HTR-8/SVneo (cell line): ENCODE measurements at places on chromosomes 12 and 14.

GRCh38 chr14:105999361-106000028, 473.1 kb downstream of the TMEM121 start:
- no peak for DNase-seq

DNA sequence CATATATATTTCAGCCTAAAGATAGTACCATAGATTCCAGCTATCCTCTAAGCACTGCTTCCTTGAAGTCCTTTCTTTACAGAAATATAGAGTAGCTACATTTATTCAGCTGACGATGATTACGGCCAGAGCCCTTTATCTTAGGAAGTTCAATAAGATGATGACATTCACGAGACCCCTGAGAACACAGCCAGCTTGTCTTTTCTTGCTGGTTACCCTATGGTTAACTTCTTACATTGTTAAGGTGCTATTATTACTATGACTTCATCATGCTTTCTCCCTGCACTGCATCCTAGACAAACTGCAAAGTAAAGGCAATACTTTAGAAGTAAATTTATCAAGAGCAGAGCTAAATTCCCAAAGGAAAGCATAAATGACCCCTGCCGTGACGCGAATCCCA, 214.4 kb upstream of the LRFN5 start:
- DNase-seq, result no peak

DNA sequence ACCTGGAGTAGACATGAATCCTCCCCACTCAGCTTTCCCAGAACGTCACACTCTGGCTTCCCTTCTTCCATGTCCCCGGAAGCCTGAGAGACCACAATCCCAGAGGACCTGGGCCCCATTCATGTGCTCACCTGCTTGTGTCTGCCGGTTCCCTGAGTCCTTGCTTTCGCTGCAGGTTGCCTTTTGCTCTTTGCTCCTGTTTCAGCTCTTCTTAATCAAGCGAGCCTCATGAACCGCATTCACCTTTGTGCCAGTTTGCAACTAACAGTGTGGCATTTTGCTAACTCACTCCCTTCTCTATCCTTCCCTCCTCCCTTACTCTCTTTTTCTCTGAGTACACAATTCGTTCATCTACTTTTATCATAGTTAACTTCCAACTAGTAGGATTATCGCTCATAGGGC, 23.1 kb downstream of the ENTPD5 start:
- DNase-seq, result no peak

DNA sequence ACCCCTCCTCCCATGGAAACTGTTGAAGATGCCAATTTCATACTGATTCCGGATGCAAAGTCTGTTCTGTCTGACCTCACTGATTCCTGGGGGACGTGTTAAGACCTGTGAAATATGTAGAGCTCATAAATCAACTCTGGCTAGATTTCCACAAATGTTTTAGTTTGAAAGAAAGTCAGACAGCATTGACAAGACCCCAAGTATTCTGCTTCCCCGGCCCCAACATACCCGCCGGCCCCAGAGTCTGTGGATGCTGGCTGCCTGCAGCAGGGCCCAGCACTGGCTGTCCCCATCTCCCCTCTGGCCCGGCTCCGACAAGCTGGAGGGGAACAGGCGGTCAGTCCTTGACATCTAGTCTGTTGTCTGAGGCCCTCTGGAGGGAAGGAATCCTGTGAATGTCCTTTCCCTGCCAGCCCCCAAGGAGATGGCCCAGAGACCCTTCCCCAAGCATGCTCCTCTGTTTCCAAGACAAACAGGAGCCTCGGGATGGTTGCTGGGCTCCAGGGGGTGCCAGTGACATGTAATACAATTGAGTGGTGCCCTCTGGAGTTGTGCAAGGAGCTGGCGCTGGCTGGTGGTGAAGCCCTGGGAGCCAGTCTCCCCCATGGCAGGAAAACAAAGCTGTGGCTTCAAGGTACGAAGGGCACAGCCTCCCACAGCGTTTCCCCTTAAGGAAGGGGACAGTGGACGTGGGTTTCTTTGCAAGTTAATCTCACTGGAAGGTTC, 22.3 kb downstream of the FBLN5 start:
- DNase-seq, result no peak

DNA sequence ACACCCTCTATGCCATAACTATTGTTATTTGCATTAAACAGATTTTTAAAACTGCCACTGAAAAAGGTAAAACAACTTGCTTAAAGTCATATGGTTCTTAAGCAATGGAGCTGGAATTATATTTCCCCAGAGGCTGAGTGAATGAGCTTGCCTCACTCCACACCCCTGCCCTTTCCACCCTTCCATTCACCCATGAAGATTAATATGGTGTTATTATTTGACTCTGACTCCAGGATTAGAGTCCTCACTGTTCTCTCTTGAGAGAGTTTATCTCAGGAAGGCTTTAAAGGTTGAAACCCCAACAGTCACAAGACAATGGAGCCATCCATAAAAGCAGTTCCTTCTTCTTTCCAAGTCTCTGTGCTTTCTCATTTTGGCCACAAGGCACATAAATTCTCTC, 84.9 kb downstream of the RTN1 start:
- DNase-seq, result no peak

GRCh38 chr14:60273956-60274355, 24.9 kb downstream of the PPM1A start:
- DNase-seq, result no peak

- DNase-seq, result no peak
Observed at GRCh38 chr14:73262427-73263183, 25.3 kb downstream of the PAPLN start.

DNA sequence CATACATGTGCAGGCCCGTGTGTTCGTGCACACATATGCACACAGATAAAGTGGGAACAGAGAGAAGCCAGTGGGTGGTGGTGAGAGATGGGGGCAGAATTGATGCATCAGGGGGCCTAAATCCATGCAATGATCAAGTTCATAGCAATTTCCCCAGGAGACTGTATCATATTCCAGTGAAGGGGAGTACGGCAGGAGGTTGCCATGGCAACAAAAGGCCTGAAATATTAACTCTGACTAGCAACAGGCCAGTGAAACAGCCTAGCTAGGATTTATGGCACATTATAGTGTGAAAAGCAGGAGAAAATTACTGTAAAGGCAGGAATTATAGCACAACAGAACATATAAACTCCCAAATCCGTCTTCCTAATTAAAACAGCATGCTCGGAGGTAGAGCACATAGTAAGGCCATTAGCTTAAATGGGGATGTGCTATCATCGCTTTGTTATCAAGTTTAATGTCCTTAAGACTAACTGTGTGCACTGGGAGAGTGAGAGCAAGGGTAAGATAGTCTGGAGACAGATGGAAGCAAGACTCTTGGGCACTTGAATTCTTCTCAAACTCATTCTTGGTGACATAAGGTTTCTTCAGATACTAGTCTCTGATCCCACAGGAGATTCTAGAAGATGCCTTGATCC, 806.3 kb downstream of the DIO2 start:
- DNase-seq, result no peak

DNA sequence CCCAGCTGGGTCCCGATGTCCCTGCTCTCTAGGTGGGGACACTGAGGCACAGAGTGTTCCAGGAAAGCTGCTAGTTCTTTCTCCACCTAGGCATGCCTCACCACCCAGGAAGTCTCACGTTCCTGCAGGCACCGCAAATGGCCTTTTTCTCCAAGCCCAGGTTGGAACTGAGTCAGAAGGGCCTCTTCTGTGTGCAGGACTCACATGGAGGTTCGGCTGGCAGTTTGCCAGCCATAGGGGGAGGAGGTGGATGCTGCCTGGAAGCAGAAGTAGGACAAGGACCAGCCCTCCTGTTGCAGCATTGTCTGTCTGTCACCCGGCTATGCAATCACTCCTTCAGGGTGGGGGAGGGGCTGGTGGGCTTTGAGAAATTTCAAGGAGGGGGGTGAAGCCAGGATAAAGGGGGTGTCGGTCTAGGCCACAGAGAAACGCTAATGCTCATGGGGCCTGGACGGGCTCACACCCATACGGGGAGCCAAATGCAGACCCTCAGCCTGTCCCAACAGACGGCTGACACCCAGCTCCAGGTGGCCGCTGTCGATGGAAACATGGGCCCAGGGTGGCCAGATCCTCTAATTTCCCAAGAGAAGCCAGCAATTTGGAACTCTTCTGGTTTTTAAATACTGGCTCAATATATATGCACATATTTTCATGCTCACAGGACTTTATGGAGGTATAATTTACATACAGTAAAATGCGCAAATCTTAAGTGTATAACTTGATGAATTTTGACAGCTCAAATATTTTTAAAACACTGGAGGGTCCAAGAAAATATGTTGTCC, 120.5 kb downstream of the PHETA1 start:
- no peak for DNase-seq

DNA sequence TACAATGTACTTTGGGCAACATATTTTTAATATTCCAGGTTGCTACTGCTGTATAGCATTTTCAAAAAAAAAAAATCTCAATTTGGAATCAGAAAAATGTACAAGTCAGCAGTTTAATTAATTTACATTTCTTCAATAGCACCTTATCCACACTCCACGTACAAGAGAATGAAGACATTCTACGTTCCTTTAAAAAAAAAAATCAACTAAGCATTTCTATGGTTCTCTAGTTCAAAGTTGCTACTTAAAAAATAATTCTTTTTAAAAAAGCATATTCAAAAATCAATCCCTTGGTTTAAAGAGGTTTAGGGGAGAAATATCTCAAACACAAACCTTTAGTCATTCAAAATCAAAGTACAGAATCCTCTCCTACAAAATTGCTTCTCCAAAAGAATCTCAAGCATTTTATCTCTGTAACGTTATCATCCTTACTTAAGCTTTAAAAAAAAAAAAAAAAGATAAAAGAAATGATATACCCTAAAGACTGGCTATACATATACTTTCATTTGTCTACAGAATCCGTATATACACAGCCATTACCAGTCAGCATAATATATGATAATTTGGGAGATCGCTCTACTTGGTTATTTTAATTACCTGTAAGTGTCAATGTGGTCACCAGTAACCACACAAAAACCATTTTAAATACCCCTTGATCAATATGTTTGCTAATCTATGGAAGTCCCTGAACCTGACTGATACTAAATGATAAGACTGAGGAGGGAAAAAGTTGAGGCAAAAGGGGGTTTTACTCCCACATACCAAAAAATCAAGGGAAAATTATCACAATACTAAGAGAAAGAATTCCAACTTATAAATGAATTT, 2.7 kb downstream of the MED13L start:
- DNase-seq, result no peak

- no peak for DNase-seq
Observed at GRCh38 chr14:97978341-97978740, 1181.2 kb downstream of the VRK1 start.

DNA sequence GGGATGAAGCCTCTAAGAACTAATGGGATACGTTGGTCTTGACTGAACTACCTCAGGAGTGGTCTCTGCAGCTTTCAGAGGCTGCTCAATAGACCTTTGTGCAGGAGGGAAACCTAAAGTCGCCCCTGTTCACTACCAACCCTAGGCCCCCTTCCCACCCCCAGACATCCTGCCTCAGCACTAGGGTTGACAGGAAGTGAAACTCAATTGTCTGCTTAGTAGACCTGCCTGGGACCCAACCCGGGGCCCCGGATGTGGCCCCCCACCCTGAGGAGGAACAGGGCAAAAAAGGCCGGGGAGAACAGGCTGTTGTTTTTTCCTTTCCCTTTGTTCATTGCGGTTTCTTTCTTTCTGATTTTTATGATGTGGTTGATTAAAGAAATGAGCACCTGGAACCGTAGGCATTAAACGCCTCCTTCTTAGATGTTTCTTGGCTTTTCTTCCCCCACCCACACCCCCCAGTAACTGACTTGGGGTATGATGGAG, 1.6 kb upstream of the DGKA start:
- no peak for DNase-seq

DNA sequence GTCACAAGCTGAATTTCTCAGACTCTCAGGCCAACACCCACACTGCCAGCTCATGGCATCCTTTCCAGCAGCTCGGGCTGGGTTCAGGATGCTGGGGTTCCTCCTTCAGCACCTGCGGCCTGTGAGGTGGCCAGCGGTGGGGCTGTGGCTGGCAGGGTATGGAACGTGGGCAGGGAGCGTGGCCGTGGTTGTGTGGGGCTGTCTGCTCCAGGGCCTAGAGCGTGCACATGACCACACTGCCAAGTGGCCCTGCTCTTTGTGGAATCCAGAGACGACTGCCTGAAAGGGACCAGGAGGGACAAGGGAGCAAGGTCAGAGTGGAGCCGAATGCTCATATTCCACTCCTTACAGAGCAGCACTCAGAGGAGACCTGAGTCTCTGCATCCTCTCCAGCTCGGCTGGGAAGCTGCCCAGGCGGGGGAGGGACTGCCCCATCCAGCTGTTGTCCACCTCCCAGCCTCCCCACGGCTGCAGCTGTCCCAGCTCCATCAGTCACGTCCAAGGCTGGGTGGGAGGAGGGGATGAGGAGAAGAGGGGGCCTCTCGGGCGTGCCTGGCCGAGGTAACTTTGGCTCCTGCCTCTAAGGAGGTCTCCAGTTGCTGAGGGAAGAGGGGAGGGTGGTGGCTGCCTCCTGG, 71.3 kb downstream of the TSPAN9 start:
- DNase-seq, result no peak

GRCh38 chr14:63881926-63882325, 29.1 kb downstream of the SYNE2 start:
- no peak for DNase-seq

DNA sequence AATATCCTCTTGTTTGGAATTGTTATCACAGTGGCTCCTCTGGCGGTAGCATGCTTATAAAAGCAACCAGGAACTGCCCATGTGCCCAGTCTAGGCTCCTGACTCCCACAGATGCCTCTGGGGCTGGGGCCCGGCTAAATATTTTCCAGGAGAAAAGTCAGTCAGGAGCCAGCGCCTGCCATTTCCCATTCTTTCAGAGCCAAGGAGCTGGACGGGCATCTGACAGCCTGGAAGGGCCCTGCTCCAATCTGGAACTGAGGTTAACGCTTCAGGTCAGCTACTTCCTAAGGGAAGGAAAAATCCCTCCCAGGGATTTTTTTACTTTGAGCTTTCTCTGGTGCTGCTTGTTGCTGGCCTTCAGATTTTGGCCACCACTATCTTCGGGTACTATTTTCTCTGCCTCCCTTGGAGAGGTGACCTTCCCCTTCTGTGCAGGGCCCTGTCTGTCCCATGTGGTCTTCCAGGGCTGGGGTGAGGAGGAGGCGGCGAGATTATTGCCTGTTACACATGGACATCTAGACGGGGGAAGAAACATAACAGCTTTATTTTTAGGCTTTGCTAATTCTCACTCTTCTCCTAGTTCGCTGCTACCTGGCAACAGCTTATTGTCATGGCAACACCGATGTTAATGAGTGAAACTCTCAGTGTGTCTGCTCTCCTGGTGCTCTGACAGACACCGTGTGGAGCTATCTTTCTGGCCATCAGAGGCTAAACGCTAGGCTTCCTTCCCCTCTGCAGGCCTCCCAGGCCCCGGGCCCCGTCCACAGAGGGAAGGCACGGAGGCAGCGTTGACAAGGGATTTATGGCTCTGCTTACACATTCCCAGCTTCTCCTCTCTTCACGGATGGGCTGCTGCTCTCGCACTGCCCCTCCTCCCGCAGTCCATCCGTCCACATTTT, 160.4 kb downstream of the CACNA1C start:
- no peak for DNase-seq

DNA sequence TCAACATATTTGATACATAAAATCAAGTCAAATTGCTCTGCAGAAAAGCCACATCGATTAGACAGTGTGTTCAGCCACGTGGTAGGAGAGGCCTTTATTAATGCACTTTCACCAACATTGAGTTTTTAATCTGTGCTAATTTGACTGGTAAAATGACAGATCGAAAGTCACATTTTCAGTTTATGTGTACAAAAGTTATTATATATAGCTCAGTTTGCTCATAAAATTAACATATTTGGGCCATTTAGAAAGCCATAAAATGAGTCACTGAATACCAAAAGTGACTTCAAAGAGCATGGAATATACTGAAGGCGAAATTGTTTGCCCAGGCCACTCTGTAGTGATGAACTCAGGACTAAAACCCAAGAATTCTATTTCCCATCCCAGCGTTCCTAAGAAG, 26.0 kb downstream of the C12orf42 start:
- DNase-seq, result no peak

- DNase-seq, result no peak
Observed at GRCh38 chr12:109968032-109968420, 28.1 kb downstream of the GIT2 start.
